NCI-H1048 (cell line): ENCODE measurements at places on chromosomes 13 and 19.

- no peak for DNase-seq
Measured at GRCh38 chr13:70034286-70034685, 73.3 kb upstream of the ATXN8OS start.

DNA sequence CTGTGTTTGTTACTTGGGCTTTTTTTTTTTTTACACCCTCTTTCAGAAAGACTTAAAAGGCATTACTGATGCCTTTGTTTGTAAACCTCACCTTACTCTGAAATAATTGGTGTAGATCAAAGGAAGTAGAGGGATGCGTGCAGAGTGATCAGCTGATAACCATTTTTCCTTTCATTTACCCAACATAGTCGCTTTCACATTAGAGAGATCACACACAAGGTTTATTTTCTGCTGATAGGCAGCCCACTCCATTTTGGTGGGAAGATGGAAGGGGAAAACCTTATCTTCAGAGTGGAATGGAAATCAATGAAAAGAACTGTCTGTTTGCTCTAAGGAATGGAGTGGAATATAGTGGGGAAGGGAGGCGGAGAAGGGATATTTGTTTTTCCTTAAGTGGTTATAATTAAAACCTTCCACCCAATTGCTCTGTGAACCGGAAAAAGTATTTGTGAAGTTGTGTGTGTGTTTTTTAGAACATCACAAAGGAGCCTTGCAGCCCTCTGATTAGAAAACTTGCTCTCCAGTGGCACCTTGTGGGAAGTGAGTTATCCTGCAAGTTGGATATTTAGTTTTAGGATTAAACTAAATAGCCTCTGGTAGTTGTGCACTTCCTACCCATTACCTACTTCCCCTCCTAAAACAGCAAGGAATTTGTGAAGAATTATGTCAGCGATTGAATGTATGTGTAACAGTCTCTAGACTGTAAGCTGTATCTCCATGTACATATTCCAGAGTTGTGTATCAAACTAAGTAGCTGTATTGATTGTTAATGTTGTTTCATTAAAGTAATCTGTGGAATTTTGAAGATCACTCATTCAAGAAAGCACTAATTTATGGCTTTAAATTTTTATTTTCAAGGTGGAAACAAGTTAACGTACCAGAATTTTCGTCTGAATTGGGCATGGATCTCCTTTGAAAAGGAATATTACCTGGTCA is 76.8 kb downstream of the FREM2 start:
- no peak for DNase-seq

- DNase-seq = no peak
Measured at GRCh38 chr13:22198641-22199217, 527.9 kb downstream of the FGF9 start.

DNA sequence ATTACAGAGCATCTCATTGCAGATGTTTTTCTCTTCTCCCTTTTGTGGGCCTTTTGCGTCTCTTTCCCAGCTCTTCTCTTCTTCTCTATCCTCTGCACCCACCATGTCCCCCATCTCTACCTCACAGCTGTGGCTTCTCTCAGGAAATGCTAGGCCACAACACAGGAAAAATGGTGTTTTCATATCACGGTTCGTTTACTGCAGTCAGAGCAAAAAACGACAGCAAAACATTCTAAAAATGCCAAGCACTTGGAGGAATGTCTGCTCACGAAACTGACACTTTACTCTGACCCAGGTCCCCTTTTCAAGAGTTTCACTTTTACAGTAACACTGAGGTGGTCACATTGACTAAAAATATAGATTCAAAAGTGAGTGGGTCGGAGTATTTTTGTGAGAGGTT is 152.2 kb downstream of the DCT start:
- DNase-seq = no peak

DNA sequence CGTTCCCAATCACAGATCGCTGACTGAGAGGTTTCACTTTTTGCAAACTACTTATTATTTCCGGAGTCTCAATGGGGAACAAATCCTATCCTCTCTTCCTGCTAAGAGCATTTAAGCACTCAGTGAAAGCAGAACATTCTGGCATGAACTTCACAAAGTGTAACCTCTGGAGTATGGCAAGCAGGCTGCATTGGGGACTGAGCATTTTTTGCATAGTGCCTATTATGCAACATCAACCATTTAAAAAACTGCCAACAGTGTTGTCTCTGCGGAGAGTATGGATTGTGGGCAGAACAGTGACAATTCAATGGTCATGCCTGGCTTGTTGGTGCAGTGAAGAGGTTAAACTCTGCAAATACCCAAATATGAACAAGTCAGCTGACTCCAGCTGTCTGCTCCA is 484.6 kb downstream of the OLFM4 start:
- no peak for DNase-seq

- DNase-seq = no peak
Measured at GRCh38 chr19:5339198-5339949, 1.2 kb downstream of the PTPRS start.

- DNase-seq = no peak
Measured at GRCh38 chr19:33440682-33441081, 67.2 kb downstream of the CEBPG start.

DNA sequence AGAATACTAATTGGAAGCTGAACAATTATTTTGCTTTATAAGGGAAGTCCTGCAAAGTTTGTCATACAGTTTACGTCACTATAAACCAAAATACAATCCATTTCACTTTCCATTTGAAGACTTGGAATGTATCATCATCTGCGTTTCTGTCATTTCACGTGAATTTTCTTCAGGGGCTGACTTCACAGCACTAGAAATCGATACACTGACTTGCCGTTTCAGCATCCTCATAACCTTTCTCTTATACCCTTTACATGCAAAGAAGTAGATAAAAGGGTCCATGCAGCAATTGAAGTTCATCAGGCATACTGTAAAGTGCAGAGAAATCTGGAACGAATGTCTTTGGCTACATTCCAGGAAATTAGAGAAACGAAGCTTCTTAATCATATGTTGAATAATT is 12.2 kb downstream of the GPR183 start:
- no peak for DNase-seq

DNA sequence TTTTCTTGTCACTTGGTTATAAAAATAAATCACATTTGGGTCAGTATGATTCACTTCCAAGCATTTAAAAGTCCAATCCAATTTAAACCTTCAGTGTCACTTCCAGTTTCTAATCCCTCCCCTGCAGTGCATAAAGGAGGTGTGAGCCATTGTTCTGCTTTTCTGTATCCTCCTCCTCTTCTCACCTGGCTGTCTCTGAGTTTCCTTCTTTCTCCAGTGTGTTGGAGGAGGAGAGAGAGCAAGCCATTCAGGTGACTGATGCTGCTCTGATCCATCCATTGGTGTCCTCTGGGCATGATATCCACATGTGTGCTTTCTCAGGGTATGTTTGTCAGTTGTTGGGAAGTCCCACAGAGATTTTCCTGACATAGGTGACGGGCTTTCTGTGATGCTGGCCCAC is 1.2 kb downstream of the NUDT15 start:
- no peak for DNase-seq

GRCh38 chr13:23020246-23020843 is 160.4 kb upstream of the SGCG start:
- peak; percentile 33 for DNase-seq

- no peak for DNase-seq
Measured at GRCh38 chr19:30722186-30722585, 350.0 kb downstream of the ZNF536 start.

DNA sequence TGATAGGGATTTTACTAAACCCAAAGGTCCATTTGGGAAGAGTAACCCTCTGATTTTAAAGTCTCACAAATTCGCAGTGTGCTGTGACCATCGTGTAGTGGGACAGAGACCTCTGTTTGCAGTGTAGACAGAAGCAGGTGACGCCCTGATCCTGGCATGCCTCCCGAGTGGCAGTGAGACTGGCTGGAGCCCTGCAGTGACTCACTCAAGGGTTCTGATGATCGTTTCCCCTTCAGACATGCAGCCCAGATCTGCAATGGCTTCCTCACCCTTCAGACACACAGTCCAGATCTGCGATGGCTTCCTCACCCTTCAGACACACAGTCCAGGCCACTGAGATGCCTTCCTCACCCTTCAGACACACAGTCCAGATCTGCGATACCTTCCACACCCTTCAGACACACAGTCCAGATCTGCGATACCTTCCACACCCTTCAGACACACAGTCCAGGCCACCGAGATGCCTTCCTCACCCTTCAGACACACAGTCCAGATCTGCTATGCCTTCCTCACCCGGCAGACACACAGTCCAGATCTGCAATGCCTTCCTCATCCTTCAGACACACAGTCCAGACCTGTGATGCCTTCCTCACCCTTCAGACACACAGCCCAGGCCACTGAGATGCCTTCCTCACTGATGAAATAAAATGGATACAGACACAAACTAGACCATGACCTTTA is 125.2 kb downstream of the ATP11A start:
- DNase-seq = no peak

GRCh38 chr19:5287066-5287465 is 53.5 kb downstream of the PTPRS start:
- DNase-seq = no peak

GRCh38 chr13:51526202-51526601 is 58.1 kb upstream of the WDFY2 start:
- DNase-seq = no peak

- no peak for DNase-seq
Measured at GRCh38 chr19:10226376-10227025, 4.6 kb downstream of the S1PR2 start.

DNA sequence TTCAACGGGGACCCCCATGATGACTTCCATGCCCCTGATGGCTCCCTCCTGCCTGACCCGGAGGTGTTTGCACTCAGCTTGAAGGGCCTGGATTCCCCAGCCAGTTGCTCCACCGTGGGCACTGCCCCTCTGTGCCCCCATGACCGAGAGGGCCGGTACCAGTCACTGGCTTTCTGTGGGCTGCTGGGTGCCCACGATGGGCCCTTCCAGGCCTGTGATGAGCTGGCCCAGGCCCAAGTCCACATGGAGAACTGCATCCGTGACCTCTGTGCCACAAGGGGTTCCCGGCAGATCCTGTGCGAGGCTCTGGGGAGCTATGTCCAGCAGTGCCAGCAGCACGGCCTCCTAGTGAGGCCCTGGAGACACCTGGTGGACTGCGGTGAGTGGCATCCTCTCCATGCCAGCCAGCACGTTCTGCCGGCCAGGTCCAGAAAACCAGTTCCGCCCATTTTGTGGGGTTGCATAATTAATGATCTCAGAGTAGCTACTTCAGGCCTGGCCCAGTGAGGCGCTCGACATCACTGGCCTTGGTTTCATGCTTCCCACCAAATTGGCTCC is 34.9 kb upstream of the FXYD3 start:
- no peak for DNase-seq

GRCh38 chr19:13102666-13103580 is at the start of gene LYL1:
TSS of gene LYL1 (minus strand) at chr19:13102858. CDS start at chr19:13101171, 1,687 bp downstream.
- DNase-seq = no peak

GRCh38 chr13:101763191-101763590 is 310.7 kb downstream of the ITGBL1 start:
- DNase-seq = no peak

DNA sequence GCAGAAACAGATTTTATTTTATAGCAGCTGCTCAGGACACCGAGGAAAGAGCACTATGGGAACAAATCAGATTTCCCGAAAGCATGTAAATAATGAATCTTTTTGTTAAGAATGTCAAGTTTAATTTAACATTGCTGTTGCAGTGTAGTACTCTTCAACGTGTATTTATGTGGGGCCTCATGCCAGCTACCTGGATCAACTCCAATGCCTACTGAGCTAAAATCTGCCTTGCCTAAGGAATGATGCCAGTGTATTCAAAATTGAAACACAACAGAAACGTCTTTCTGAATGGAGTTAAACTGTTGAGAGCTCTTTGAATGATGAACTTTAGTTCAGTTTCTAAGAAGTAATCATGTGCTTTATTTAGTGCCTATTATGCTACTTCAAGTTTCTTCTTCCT is 1379.8 kb upstream of the ATXN8OS start:
- DNase-seq = no peak

DNA sequence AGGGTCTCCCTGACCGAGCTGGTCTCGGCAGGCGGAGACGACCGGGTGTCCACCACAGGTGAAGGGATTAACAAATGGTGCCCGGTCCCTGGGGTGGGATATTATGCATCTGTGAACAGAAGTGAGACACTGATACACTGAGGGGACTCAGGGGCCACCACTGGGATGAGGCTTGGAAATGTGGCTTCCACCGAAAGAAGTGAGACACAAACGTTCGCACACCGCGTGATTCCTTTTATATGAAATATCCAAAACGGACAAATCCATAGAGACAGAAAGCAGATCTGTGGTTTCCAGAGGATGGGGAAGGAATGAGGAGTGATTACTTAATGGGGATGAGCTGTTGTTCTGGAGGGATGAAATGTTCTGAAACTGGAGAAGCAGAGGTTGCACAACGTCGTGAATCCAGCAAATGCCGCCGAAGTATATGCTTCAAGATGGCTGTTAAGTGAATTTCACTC is 47.5 kb downstream of the C13orf46 start:
- DNase-seq = no peak

- DNase-seq = no peak
Measured at GRCh38 chr19:36006955-36007354, 1.7 kb downstream of the SYNE4 start.
